ENCODE measurements at places on chromosomes 1 and 21. TPM values are rescaled to one million over a fixed set of nuclear protein-coding genes. Genes with fewer than 3 reads are reported as not detected.

IL12RB2 gene
- 0.64 TPM for total RNA-seq

C1orf115 gene
- total RNA-seq, result 28.0 TPM

CFHR5 gene
- total RNA-seq, result not detected

CAPN8 gene
- total RNA-seq, result 0.88 TPM

PYHIN1 gene
- 0.46 TPM for total RNA-seq
